Activated naive CD4-positive, alpha-beta T cell treated with anti-CD3 and anti-CD28 coated beads, Interleukin-2, amount 50 U/mL, for 72 hours (primary cell): ENCODE measurements at places on chromosomes 6 and 20.

DNA sequence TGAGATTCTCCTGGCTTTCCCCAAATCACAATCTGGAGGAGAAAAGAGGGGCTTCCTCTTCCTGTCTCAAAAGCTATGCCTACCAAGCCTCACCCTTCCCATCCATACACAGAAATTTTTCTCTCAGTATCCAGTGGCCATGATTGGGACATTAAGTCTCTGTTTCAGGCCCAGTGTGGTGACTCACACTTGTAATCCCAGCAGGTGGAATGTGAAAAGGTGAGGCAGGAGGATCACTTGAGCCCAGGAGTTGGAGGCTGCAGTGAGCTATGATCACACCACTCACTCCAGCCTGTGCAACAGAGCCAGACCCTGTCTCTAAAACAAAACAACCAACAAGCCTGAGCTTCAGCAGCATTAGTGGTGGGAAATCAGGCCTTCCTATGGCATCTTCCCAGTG is 210.0 kb downstream of the OGFRL1 start:
- no peak for DNase-seq

DNA sequence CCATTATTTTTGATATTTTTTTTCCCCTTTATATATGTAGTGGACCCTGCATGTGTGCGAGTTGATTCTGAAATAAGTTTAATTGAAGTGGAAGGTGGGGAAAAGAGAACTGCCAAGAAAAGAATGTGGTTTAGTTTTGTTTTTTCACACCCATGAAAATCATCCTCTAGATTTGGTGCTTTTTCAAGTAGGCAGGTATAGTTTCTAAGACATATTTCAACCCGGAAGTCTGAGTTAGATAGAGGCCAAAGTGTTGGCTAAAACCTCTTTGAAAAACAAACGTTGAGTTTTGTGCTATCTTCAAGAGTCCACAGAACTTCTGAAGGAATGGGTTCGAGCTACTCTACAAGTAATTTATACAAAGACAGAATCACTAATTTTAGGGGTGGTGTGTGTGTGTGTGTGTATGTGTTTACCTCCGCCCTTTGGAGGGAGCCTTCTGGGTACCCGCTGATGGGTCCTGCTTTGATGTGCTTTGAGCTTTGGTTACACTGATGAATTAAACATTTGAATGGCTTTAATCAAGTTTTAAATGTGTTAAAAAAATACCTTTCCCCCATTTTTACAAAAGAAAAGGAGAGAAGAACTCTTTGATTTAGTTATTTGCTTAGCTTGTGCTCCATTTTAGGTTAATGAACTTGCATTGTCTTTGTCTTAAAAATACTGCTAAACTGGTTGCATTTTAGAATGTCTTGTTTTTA is 2.5 kb downstream of the RREB1 start:
- no peak for DNase-seq

DNA sequence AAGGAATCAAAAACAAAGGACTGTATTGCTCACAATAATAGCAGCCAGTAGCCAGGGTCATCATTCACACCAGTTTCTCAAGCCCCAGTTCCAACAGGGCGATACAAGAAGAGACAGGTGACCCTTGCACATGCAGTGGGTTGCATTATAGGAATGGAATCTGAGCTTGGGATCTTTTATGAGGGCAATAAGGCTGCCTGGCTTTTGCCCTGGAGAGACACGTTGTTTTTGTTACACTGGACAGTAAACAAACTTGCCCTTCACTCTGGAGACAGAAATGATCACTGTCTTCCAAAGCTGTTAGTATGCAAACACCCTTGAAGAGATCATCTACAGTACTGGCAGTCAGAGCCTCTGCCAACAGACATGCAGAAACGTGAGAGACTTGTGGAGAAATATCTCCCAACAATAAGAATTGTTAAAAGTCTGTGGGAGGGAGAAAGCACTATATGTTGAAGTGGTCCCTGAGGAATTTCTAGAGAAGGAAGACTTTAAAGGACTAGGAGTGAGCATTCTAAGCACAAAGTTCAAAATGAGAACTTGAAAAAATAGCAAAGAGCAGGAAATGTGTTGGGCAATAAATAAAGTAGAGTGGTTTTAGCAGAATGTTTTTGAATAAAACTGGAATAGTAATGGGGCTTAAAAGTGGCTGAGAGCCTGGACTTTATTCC is 6.2 kb upstream of the COL12A1 start:
- DNase-seq: no peak

GRCh38 chr6:26221186-26221585 is 134.0 kb downstream of the HFE start:
- no peak for DNase-seq

GRCh38 chr6:111669326-111669725 is 63.6 kb upstream of the TRAF3IP2 start:
- no peak for DNase-seq

GRCh38 chr6:11043378-11043960 is 636 bp downstream of the ELOVL2 start:
- DNase-seq: peak; percentile 8

DNA sequence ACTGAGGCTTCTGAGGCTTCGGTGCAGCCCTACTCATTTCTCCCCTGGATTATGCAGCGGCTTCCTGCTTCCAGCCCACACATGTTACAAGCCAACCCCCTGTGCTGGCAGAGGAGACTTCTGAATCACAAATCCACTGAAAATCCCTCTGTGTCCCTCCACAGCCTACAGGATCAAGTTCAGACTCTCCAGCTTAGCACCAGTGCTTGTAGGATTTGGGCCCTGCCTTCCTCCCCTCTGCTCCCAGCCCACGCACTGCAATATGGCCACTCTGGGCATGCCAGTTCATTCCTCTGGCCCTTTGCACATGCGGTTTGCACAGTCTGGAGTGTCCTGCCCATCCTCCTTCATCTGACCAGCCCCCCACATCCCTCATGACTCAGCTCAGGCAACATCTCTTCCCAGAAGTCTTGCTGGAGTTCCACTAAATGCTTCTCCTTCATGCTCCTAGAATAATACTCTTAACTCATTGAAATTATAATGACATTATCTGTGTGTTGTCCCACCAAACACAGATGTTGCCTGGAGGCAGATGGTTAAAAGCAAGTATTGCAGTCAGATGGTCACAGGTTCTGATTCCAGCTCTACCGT is 15.9 kb upstream of the MDGA1 start:
- no peak for DNase-seq

DNA sequence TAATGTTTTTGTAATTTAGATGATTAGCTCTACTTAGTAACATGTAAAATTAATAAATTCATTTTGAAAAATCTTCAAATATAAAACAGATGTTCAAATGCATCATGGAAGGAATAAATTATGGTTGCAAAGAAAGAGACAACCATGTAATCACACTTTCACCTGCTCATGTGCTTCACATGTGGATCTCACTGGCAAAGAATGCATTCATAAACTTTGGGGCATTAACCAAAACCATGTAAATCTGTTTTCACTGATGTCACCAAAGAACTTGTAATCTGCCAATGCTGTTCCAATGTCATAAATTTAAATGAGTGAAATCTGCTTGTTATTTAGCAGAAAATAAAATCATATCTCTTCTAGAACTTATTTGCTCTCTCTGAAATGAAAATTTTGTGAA is 142.7 kb downstream of the TENT5A start:
- DNase-seq: no peak

- DNase-seq: no peak
Observed at GRCh38 chr20:22825546-22825945, 209.6 kb upstream of the SSTR4 start.

DNA sequence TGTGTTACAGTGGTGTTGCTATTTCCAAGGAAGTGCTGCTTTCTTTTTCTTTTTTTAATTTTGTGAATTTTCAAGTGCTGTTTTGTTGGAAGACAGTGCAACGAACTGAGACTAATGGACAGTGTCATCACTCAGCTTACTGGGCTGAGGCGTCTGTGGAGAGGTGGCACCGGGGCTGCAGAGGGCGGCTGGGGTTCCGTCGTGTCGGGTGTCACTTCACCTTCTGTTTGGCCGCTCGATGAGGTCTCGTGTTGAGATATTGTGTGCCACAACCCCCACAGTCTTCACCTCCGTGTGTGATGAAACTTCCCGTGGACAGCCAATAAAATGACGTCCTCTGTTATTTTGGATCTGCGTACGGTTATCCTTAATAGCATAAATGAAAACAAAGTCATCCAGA is 149.4 kb upstream of the SNX9 start:
- DNase-seq: no peak

- no peak for DNase-seq
Observed at GRCh38 chr6:131510094-131510493, 62.9 kb upstream of the ARG1 start.

DNA sequence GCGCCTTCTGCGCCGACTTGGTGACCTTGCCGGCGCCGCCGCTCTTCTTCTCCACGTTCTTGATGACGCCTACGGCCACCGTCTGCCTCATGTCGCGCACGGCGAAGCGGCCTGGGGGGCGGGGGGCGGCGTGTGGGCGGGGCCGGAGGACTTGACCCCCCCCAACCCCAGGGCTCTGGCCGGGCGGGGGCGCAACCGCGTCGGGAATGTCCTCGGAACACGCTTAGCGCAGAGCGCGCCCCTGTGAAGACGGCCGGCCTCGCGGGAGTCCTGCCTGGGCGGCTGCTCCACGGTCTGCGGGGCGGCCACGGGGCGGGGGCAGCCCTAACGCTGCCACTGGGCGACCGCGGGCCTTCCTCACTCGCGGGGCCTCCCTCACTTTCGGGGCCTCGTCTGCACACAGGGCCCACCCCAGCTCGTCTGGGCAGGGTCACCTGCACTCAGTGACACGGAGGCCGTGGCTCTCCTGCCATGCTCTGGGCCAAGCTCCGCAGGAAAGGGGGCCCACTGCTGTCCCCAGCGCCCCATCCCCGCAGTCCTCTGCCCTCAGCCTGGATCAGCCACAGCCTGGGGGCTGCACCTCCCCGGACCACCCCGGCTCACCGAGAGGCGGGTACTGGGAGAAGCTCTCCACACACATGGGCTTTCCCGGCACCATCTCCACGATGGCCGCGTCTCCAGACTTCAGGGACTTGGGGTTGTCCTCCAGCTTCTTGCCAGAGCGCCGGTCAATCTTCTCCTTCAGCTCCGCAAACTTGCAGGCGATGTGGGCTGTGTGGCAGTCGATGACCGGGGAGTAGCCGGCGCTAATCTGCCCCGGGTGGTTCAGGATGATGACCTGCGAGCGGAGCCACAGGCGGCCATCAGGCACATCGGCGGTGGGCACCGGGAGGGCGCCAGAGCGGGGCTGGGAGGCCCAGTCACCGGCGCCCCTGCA is 10.3 kb downstream of the EEF1A2 start:
- DNase-seq: no peak

DNA sequence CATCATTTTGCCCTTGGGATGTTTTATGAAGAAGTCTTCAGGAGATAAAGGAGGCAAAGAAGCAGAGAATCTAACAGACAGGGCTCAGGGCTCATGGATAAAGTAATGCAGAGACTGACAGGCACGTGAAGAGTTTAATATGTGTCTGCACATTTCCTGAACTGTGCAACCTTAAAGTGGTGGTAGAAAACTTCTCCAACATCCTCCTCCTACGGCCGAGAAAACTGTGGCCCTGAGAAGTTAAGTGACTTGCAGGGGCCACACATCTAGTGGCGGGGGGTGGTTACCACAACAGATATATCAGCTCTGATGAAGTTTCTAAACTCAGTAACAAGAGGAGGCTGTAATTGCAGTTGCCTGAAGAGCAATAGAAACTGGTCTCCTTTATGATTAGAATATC is 61.0 kb downstream of the SOBP start:
- no peak for DNase-seq

GRCh38 chr20:58570204-58570859 is 55.1 kb upstream of the APCDD1L start:
- DNase-seq: no peak

- no peak for DNase-seq
Observed at GRCh38 chr6:11035616-11036350, 8.3 kb downstream of the ELOVL2 start.

GRCh38 chr20:63567386-63568169 is 6.5 kb downstream of the HELZ2 start:
- DNase-seq: peak; percentile 78

DNA sequence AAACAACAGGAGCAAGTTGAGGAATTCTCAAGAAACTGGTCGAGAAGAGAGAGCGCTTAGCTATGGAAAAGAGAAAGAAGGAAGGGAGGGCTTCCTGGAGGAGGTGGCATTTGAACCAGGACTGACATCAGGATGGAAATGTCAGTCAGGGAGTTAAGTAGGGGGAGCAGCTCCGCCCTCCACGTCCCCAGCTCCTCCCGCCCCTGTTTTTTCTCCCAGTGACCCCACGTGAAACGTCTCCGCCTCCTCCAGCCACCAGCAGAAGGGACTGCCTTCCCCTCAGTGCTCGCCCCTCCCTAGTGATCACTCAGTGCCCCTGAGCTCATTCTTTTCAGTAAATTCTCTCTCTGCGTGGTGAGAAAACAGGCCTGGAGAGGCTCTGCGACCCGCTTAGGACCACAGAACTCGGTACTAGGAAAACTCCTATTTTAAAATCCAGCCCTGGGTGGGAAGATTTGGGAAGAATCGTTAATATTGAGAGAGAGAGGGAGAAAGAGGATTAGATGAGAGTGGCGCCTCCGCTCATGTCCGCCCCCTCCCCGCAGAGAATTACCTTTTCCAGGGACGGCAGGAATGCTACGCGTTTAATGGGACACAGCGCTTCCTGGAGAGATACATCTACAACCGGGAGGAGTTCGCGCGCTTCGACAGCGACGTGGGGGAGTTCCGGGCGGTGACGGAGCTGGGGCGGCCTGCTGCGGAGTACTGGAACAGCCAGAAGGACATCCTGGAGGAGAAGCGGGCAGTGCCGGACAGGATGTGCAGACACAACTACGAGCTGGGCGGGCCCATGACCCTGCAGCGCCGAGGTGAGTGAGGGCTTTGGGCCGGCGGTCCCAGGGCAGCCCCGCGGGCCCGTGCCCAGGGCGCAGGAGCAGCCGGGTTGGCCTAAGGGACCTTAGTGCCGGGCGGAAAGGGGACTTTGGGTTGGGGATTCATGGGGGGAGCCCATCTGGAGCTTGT is 4.6 kb downstream of the HLA-DPB1 start:
- no peak for DNase-seq

DNA sequence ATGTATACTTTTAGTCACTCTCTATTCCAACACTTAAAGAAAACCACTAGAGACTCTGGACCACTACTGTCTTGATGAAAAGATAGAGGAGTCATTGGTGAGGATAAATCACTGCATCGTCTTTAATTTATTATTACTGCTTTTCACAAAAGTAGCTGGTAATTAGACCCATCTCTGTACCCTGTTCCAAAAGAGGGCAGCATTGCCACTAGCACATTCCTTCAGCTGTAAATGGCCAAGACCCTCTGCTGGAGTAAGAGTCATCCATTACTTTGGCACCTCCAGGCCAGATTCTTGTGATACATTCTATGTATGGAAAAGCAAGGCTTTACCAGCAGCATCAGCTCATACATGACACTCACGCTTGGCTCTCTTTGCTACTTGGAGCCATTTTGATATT is 49.5 kb upstream of the PREP start:
- no peak for DNase-seq

DNA sequence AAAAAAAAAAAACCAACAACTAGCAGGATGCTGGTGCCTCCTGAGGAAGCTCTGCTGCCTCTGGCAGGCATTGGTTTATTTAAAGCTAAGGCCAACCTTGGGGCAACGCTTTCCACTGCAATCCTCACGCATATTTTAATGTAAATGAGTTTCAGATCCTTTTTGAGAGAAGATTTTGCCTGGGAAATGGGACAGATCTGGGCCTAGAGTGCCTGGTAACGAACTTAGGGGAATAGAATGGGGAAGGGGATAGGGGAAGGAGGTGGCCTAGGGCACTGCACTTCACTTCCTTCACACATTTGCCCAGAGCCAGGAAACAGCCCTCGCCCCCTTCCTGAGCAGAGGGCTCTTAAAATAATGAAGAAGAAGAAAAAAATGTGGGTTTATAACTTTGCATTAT is 132.7 kb upstream of the TMEM170B start:
- DNase-seq: no peak
